ENCODE measurements at places on chromosomes 4 and X.

DNA sequence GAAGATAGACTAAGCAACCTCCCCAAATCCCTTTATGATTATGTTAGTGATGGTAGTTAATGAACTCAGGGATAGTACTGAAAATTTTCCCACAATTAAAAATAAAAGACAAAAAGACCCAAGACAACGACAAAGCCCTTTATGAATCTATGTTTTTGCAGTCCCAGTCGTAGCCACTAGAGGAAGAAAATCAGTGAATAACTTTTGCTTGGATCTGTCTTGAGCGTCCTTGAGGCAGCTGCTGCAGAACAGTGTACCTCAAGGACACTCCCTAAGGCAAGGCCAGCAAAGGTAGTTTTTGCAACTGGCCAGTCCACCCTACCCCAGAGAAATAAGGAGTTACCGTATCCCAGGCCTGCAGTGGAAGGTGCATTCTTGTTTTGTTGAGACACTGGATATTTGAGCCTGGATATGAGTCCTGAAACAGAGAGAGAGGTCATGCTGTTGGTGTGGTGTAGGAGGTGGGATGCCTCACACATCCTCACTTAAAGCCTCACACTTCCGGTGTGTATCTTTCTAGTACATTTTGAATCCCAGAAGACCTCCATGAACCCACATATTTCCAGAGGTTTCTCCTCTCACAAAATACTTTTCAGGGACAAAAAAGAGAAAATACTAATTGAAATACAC, 8.7 kb upstream of the TIMM8A start:
- no peak overlapping the region for H3K4me3 ChIP-seq
- no peak overlapping the region for H3K27ac ChIP-seq
- no peaks in the 10 kb centered on the region for H3K36me3 ChIP-seq
- H3K4me1 ChIP-seq: no peaks in the 10 kb centered on the region
- no peak for DNase-seq

- no peak for DNase-seq
- no peaks in the 10 kb centered on the region for H3K4me1 ChIP-seq
- no peaks in the 10 kb centered on the region for H3K27me3 ChIP-seq
- H3K4me3 ChIP-seq: no peak overlapping the region
- no peak overlapping the region for H3K27ac ChIP-seq
Measured at GRCh38 chr4:165199286-165199685, 8.1 kb upstream of the KLHL2 start.

DNA sequence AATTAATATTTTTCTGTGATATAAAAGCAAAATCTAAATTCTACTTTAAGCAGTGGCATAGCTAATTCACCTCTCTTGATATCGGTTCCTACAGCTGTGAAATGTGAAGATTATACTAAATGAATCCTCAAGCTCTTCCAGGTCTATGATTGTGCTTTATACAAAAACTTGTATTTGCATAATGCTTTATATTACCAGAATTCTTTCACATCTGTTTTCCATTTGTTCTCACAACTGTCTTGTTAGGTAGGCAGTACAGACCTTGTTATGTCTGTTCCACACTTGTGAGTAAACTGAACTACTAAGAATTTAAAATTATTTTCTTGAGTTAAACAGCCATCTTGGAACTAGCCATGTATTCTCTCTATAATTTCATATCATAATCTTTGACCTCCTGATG, 184.9 kb downstream of the RAPGEF2 start:
- DNase-seq: no peak
- no peaks in the 10 kb centered on the region for H3K27me3 ChIP-seq
- H3K4me1 ChIP-seq: no peaks in the 10 kb centered on the region
- H3K27ac ChIP-seq: no peak overlapping the region

DNA sequence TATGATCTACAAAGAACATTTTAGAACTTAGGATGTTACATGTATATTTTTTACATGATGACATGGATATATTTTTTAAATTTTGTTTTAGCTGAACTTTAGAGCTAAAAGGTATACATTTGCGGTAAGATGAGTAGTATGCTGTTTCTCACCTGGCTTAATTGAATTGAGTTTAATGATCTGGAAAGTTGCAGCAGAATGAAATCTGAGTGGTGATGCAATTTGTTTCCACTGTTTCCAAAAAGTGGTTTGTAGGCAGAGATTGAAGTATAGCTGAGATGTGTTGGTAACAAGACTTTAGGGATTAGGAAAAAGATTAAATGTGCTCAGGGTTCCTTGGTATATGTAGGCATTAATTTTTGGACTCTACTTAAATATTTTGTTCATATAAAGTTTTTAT, 68.1 kb downstream of the HPF1 start:
- H3K4me3 ChIP-seq: no peak overlapping the region
- no peak overlapping the region for H3K27ac ChIP-seq
- H3K36me3 ChIP-seq: peaks cover 6% of the 10 kb centered on the region

DNA sequence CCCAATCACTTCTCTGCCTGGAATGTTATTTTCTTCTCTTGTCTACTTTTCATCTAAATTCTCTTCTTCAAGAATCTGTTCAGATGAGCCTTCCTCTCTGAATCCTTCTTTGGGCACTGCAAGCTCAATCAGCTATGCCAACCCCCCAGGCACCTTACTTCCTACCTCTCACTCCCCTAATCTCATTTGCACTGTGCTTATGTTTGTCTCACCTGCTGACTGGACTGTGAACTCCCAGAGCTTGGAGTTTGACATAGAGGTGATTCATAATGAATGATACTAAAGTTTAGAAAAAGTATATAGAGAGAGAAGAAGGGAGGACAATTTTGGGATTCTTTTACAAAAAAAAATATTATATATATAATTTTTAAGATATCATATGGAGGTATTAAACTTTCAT, 36.3 kb downstream of the ANXA10 start:
- no peak for DNase-seq
- H3K4me3 ChIP-seq: no peak overlapping the region
- H3K27me3 ChIP-seq: no peaks in the 10 kb centered on the region
- H3K4me1 ChIP-seq: no peaks in the 10 kb centered on the region
- no peaks in the 10 kb centered on the region for H3K36me3 ChIP-seq

DNA sequence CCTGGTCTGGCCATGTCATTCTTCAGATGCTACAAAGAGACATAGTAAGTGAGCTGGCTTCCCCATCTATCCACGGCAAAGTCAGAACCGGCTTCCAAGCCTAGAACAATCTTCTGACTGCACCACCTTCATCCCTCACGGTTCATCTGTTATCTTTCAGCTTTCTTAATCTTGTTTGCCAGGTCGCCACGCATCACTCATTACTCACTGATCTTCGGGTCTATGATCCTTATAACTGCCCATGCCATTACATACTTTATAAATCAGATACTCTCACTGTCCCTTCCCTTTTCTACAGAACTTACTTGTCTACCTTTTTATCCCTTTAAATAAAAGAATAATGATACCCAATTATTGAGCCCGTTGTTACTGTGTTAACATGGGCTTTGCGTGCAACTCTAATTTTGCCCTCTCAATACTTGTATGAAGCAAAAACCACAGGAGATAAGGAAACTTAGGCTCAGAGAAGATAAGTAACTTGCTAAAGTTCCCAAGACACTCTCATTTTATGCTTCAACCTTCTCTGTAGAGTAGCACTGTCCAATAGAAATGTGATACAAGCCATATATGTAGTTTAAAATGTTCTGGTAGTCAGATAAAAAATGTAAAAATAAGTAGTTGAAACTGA, 171.7 kb downstream of the AMELX start:
- no peaks in the 10 kb centered on the region for H3K36me3 ChIP-seq
- H3K4me1 ChIP-seq: no peaks in the 10 kb centered on the region
- DNase-seq: no peak
- no peak overlapping the region for H3K27ac ChIP-seq
- no peak overlapping the region for H3K4me3 ChIP-seq

- no peaks in the 10 kb centered on the region for H3K4me1 ChIP-seq
- no peaks in the 10 kb centered on the region for H3K36me3 ChIP-seq
- H3K27me3 ChIP-seq: no peaks in the 10 kb centered on the region
- H3K27ac ChIP-seq: no peak overlapping the region
- no peak for DNase-seq
Measured at GRCh38 chrX:2652106-2652505, 39.0 kb upstream of the CD99 start.

- H3K4me1 ChIP-seq: no peaks in the 10 kb centered on the region
- no peaks in the 10 kb centered on the region for H3K36me3 ChIP-seq
- H3K27me3 ChIP-seq: no peaks in the 10 kb centered on the region
Measured at GRCh38 chr4:77451530-77451929, 154.1 kb upstream of the CXCL13 start.

GRCh38 chr4:73236151-73236550, 22.4 kb downstream of the ANKRD17 start:
- H3K4me3 ChIP-seq: no peak overlapping the region
- no peaks in the 10 kb centered on the region for H3K4me1 ChIP-seq
- no peaks in the 10 kb centered on the region for H3K27me3 ChIP-seq
- H3K36me3 ChIP-seq: no peaks in the 10 kb centered on the region
- no peak overlapping the region for H3K27ac ChIP-seq

GRCh38 chrX:13304052-13304451, 15.8 kb downstream of the ATXN3L start:
- H3K4me1 ChIP-seq: no peaks in the 10 kb centered on the region
- H3K27ac ChIP-seq: no peak overlapping the region
- DNase-seq: no peak

GRCh38 chr4:143241892-143242291, 57.2 kb downstream of the USP38 start:
- no peak overlapping the region for H3K4me3 ChIP-seq
- no peaks in the 10 kb centered on the region for H3K36me3 ChIP-seq
- no peaks in the 10 kb centered on the region for H3K4me1 ChIP-seq
- no peak for DNase-seq
- no peak overlapping the region for H3K27ac ChIP-seq

DNA sequence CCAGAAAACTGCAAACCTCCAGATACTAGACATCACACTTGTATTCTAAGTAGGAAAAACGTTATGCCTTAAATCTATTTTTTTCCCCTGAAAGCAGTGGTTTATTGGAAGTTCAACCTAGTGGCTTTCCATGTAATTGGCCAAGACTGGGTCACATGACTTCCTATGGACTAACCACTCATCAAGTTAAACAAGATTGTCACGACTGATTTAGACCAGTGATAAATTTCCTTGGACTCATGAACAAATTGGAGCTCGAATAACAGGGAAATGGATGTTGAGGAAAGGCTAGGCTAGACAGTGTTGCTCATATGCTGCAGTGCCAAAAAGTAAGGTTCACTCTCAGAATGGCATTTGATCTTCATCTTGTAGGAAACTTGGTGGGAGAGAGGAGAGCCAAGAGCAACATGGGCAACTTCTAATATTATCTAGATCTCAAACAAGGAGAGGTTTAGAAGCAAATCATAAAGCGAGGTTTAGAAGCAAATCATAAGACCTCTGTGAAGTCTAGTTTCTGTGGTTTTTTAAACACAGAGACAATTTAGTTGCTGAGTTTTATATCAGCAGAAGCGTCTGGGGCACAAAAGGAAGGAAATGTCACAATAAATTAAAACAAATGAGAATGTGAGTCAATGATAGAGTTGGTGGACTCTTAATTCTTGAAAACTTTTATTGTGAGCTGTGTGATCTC, 165.6 kb upstream of the BOD1L1 start:
- H3K27ac ChIP-seq: no peak overlapping the region
- no peak overlapping the region for H3K4me3 ChIP-seq
- H3K36me3 ChIP-seq: no peaks in the 10 kb centered on the region
- no peak for DNase-seq
- no peaks in the 10 kb centered on the region for H3K4me1 ChIP-seq

GRCh38 chrX:26649534-26649933, 433.6 kb downstream of the MAGEB5 start:
- H3K36me3 ChIP-seq: no peaks in the 10 kb centered on the region
- DNase-seq: no peak
- H3K27me3 ChIP-seq: no peaks in the 10 kb centered on the region
- H3K4me1 ChIP-seq: no peaks in the 10 kb centered on the region
- no peak overlapping the region for H3K27ac ChIP-seq

DNA sequence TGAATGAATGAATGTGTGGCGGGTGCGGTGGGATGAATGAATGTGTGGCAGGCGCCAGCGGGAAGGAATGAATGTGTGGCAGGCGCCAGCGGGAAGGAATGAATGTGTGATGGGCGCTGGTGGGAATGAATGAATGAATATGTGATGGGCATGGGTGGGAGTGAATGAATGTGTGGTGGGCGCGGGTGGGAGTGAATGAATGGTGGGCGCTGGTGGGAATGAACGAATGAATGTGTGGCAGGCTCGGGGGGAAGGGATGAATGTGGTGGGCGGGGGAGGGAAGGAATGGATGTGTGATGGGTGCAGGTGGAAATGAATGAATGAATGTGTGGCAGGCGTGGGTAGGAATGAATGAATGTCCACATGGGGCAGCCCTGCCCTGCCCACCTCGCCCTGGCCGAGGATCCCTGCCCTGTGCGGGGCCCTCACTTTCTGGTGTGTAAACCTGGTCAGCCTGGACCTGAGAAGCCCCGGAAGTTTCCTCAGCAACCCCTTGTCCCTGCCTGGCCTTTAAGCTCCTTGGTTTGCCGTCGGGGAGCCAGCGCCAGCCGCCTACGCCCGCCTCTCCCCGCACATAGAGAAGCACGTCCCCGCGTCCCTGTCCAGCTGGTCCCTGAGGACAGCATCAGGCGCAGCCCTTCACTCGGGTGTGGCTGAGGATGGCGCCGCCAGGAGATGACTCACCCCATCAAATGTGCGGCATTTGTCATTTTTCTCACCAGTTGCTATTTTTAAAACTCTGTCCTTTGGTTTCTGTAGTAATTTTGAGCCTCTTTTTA, 112.8 kb upstream of the LRPAP1 start:
- no peak overlapping the region for H3K27ac ChIP-seq
- no peak overlapping the region for H3K4me3 ChIP-seq
- no peaks in the 10 kb centered on the region for H3K4me1 ChIP-seq
- no peaks in the 10 kb centered on the region for H3K27me3 ChIP-seq
- no peaks in the 10 kb centered on the region for H3K36me3 ChIP-seq
- no peak for DNase-seq

DNA sequence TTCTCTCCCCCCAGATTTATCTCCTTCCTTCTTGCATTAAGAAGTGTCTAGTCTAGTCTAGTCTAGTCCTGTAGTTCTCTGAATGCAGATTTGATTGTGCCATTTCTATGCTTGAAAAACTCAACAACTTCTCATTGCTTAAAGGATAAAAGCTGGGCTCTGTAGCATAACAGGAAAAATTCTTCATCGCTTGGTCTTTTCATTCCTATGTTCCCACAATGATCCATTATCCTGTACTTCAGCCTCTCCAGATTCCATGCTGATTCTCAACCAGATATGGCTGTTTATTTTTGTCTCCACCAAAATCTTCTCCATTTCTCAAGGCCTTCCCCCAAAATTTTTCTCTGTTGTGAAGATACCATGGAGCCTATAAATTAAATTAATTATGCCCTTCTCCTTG, 102.9 kb upstream of the STIM2 start:
- no peaks in the 10 kb centered on the region for H3K36me3 ChIP-seq
- H3K4me1 ChIP-seq: no peaks in the 10 kb centered on the region
- no peak overlapping the region for H3K4me3 ChIP-seq
- no peak for DNase-seq

- no peaks in the 10 kb centered on the region for H3K36me3 ChIP-seq
- H3K27me3 ChIP-seq: no peaks in the 10 kb centered on the region
- peak; percentile 35 for DNase-seq
- H3K4me3 ChIP-seq: peak overlapping the region; percentile 36
Measured at GRCh38 chr4:103018391-103019307, 856 bp downstream of the SLC9B1 start.

DNA sequence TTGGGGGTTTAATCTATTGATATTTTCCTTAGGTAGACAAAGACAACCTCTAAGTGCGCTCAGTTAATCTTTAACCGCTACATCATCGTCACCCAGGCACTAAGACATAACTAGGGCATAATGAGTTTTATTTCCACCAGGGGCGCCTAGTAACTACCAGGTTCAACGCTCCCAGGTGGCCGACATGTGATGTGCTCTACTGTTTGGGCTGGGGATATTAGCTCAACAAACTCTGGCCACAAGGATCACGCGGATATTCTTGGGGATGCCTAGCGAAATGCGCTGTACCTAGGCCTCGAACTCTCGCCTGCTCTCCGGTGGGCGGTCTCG, 915 bp upstream of the RAB33B start:
- H3K27ac ChIP-seq: peak overlapping the region; percentile 99
- H3K4me1 ChIP-seq: peaks cover 6% of the 10 kb centered on the region
- DNase-seq: peak; percentile 69
- no peaks in the 10 kb centered on the region for H3K36me3 ChIP-seq
- H3K4me3 ChIP-seq: peak overlapping the region; percentile 83
